ENCODE measurements at places on chromosomes 6 and 20. TPM values are rescaled to one million over a fixed set of nuclear protein-coding genes. Genes with fewer than 3 reads are reported as not detected.

PFDN4 gene
- 35.3 TPM for total RNA-seq

DNA sequence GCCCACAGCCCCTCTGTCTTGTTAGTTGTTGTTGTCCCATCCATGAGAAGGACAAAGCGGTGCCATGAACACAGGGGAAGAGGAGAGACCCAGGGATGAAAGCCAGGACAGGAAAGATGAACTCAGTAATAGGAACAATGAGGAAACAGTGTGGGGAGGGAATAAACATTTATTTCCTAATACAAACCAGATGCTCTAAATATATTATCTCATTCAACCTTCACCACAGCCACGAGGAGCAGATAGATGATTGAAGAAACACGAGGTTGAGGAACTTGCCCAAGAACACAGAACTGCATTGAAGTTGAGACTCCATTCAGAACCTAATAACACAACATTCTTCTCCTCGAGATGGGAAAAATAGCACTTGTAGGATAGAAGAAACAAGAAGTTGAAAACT, 53.0 kb upstream of the AIG1 start:
- DNase-seq, result no peak
- no peak overlapping the region for H3K4me3 ChIP-seq

DNA sequence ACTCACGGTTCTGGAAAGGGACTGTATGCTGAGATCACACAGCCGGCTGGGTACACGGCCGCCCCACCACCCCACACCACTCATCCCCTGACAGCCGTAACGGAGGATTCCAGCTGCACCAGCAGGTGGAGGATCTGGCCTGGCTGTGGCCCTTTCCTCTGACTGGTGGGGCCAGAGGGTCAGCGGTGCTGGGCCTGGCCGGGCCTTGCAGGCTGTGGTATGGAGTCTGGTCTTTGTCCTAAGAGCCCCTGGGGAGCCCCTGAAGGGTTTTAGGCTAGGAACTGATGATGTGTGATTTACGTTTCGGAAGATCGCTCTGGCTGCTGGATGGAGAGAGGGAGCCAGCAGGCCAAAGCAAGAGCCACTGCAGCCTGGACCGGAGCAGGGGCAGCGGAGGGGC, 26.6 kb downstream of the NOL4L start:
- no peak overlapping the region for H3K27ac ChIP-seq
- H3K36me3 ChIP-seq, result no peaks in the 10 kb centered on the region
- no peak overlapping the region for H3K4me3 ChIP-seq
- no peaks in the 10 kb centered on the region for H3K4me1 ChIP-seq
- no peak for DNase-seq

- H3K27me3 ChIP-seq, result no peaks in the 10 kb centered on the region
- no peak overlapping the region for H3K4me3 ChIP-seq
- no peaks in the 10 kb centered on the region for H3K4me1 ChIP-seq
- H3K27ac ChIP-seq, result no peak overlapping the region
These were observed 88.3 kb downstream of the TAF4 start for GRCh38 chr20:61977419-61977786.

- H3K4me3 ChIP-seq, result no peak overlapping the region
- no peak overlapping the region for H3K27ac ChIP-seq
- peaks cover 5% of the 10 kb centered on the region for H3K4me1 ChIP-seq
- DNase-seq, result no peak
- no peaks in the 10 kb centered on the region for H3K36me3 ChIP-seq
- no peaks in the 10 kb centered on the region for H3K27me3 ChIP-seq
These were observed 39.5 kb downstream of the SPDEF start for GRCh38 chr6:34516391-34517324.

Data from thyroid gland (tissue), 4 donors.